Tracheal epithelial cell (primary cell): ENCODE measurements at places on chromosomes 7 and 10. TPM values are rescaled to one million over a fixed set of nuclear protein-coding genes. Genes with fewer than 3 reads are reported as not detected.

Gene CLRN3
- total RNA-seq: not detected in 2 replicates

Gene OPALIN
- not detected in 2 replicates for total RNA-seq

Gene TMEM196
- total RNA-seq: under 0.01 TPM in 1 of 2 replicates, not detected in the other

Gene CLDN3
- total RNA-seq: 2.7 TPM in 1 of 2 replicates, not detected in the other

Gene UNCX
- total RNA-seq: not detected in 2 replicates

Gene PPP1R9A
- 0.85 and 6.0 TPM in 2 replicates for total RNA-seq
